Esophagus squamous epithelium (tissue), 5 donors: ENCODE measurements at places on chromosomes 12 and 14.

- no peak for DNase-seq
Observed at GRCh38 chr12:40921563-40922163, 229.4 kb downstream of the CNTN1 start.

DNA sequence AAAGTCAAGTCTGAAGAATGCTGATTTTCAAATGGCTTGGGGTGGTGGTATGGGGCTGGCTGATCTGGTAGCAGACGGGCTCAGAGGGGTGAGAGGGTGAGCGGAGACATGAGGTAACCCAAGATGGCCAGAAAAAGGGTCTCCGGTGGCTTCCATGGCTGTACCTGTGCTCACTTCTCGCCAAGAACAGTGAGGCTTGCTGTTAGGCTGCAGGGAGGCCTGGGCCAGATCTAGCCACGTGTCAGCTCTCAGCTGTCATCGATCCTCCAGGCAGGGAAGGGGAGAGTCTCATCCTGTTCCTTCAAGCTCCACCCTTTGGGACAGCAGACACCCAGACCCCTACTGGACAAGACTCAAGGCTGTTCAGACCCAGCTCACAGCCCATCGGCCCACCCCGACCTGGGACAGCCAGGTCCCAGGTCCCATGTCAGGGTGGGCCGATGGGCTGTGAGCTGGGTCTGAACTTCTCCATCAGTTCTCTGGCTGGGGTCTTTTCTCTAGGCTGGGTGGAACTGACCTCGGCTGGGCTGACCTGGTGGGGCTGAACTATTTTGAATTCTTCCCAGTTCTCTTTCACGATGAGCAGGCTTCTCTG, 9.0 kb downstream of the LRTM2 start:
- DNase-seq = no peak

GRCh38 chr12:118033902-118034301, 17.4 kb downstream of the RFC5 start:
- no peak for DNase-seq

GRCh38 chr12:30626847-30627246, 68.8 kb downstream of the IPO8 start:
- no peak for DNase-seq

- DNase-seq = no peak
Observed at GRCh38 chr12:108332791-108333382, 6.2 kb downstream of the CMKLR1 start.

- DNase-seq = no peak
Observed at GRCh38 chr14:76806446-76806845, 6.2 kb downstream of the ANGEL1 start.

GRCh38 chr12:41531147-41531829, 343.2 kb downstream of the PDZRN4 start:
- no peak for DNase-seq

- no peak for DNase-seq
Observed at GRCh38 chr12:67750513-67751183, 102.1 kb downstream of the DYRK2 start.

DNA sequence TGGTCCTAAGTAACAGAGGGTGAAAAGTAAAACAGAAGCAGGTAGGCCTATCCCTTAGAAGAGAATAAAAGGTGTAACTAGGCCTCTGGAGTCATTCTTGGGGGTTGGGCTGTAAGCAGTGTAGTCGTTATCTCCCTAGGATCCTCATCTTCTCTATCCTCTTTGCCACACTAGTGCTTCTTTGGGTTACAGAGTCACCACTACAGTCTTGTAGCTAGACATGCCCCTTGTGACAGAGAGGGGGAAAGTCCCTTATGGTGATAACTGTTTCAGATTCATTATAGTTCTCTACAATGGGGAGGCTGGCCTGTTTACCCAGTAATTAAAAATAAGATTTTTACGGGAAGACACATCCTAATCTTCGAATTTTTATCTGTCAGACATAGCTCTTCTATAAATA, 16.4 kb upstream of the SRP54 start:
- no peak for DNase-seq

DNA sequence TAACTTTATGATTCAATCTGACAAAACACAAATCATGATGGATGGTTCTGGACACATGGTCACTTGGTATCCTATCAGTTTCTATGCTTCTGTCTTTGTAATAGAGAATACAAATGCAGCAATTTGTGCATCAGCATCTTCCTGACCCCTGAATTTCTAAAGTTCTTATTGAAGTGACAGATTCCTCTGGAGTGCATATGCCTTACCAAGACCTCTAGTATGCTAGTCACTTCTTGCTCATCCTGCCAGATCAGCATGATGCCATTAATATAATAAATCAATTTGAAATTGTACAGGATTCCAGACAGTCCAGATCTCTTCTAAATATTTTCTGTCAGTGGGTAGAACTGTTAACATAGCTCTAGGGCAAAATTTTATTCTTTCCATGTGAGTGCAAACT, 40.6 kb upstream of the GLIPR1 start:
- DNase-seq = no peak

GRCh38 chr14:79318371-79318770, 892.9 kb downstream of the DIO2 start:
- DNase-seq = no peak

GRCh38 chr12:54689984-54690383, 41.8 kb upstream of the DCD start:
- no peak for DNase-seq

- DNase-seq = no peak
Observed at GRCh38 chr14:61891170-61891569, 128.9 kb downstream of the SNAPC1 start.

GRCh38 chr12:48058771-48059170, 47.1 kb downstream of the SENP1 start:
- no peak for DNase-seq

DNA sequence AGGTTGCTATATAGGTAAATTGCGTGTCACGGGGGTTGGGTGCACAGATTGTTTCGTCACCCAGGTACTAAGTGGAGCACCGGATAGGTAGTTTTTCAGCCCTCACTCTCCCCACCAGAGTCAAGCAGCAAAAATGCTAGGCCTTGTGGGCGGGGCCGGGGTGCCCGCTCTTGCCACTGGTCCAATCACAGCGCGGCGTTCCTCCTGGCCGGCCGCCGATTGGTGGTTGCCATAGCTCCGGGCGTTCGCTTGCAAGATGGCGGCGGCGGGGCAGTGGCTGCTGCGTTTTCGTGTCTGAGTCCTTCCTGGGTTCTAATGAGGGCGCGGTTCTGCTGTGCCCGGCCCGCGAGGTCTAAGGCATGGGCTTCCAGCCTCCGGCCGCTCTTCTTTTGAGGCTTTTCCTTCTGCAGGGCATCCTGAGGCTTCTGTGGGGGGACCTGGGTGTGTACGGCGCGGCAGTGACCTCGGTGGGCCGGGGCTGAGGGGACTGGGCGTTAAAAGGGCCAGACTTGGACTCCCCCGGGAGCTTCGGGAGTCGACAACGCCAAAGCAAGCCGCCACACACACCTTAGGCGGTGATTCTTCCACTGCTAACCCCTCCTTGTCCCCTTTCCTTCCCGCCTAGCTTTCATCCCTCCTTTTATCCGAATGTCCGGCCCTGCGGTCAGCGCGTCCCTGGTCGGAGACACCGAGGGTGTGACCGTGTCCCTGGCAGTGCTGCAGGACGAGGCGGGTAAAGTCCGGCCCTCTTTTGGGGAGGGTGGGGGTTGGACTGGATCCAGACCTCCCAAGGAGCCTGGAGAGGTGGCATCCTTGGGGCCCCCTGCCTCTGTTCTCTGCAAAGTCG, at the start of gene TCTN2:
Gene TCTN2, plus strand, starts transcription at position 232 of the 847 bp plus-strand sequence. Its CDS starts 128 bp downstream, at position 360.
- DNase-seq = peak; percentile 76

GRCh38 chr14:96105926-96106441, 66.8 kb downstream of the C14orf132 start:
- DNase-seq = no peak

- DNase-seq = no peak
Observed at GRCh38 chr12:50185970-50186663, 18.9 kb upstream of the CERS5 start.

DNA sequence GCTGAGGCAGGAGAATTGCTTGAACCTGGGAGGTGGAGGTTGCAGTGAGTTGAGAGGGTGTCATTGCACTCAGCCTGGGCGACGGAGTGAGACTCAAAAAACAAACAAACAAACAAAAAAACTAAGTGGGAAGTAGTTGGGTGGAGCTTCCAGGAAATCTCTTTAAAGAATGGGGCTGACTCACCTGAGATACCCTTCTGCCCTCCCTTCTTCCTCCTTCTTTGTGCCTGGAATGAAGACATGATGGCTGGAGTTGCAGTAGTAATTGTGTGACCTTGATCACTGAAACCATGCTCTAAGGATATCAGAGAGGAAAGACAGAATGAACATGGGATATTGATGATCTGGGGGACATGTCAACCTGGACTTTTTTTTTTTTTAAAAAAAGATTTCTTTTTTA, 87.6 kb upstream of the MED13L start:
- no peak for DNase-seq

DNA sequence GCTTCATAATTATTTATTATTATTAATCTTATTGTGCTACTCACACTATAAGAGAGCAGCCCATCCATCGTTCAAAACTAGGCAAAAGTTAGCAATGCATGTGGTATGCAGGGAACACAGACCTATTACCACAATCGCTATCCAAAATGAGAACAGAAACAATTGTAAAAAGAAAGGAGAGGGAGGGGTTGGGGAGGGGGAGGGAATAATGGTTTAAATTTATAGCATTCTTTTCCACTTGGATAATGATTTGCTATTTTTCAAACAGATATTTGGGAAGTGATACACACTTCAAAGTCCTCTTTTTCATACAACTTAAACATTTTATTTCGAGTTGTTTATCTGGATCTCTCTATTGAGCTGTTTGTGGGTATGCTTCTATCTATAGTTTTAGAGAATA, 248.6 kb upstream of the SOX5 start:
- DNase-seq = no peak

DNA sequence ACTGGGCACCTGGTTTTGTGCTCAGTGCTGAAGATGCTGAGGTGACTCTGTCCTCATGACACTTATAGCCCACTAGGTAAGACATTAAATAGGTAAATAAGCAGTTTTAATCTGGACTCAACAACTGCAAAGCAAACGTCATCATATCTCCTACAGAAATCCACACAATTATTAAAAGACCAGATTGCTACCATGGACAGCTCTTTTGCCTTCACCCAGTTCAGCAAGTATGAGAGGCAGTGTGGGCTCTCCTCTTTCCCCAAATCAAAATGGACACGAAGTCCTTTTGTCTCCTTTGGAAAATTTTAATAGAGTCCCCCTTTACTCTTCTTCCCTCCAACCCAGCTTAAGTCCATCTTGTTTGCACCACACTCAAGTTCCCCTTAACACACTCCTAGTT, 171.1 kb downstream of the RPAP3 start:
- DNase-seq = no peak

DNA sequence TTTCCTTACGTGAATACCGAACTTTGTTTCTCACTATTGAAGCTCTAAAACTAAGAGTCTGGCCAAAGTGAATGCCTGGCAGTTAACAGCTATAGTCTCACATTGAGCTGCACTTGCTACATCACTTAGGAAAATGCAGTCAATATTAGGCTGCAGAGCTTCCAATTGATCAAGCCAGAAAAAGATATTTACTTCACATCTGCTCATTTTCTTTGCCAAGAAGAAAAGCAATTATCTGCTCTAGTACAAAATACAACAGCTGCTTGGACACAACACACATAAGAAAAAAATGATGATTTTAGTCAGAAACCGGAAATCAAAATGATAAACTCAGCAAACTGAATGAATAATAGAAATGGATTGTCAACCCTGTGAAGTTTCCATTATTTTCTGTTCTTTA, 45.4 kb downstream of the TMTC1 start:
- DNase-seq = no peak

DNA sequence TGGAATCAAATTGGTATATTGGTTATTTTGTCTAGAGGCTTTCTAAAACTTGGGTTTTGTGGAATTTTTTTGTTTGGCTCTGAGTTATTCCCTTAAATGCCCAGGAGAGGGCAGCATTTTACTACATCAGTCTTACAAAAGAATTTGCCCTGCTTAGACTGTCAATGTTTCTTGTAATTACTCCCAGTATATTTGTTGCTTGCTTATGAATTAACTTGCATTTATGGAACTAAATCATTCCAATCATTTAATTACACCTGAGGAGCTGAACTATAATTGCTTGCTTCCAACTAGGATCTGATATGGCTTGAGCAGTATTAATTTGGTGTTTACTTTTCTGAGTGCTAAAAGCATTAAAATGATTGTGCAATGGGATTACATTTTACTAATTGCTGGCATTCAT, 48.7 kb downstream of the MIPOL1 start:
- no peak for DNase-seq

- no peak for DNase-seq
Observed at GRCh38 chr12:2957816-2958431, 1.3 kb upstream of the TEAD4 start.

- DNase-seq = no peak
Observed at GRCh38 chr12:12474471-12474928, 88.2 kb downstream of the DUSP16 start.

DNA sequence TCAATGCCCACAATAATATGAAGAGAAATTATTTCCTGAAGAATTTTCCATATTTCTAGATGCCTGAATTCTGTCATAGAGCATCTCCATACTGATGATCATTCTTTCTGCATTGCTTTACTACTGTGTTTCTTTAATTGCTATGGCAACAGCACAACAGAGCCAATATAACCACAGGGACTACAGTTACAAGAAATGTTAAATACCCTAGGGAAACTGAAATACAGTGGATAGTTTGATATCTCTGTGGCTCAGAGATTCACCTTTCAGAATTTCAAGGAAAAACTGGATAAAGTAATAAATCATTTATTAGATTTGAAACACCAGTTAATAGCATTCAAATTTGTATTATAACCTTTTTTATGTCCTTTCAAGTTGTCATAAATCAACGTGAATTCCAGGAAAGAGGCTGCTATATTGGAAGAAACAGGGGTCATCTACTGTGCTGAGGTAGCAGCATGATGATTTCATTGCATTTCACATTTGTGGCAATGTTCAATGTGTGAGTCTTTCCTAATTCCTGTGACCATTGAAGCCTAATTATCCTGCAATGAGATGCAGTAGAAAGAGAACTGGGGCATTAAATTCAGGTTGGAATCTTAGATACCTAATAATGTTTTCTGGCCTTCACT, 267.1 kb downstream of the LRFN5 start:
- no peak for DNase-seq

DNA sequence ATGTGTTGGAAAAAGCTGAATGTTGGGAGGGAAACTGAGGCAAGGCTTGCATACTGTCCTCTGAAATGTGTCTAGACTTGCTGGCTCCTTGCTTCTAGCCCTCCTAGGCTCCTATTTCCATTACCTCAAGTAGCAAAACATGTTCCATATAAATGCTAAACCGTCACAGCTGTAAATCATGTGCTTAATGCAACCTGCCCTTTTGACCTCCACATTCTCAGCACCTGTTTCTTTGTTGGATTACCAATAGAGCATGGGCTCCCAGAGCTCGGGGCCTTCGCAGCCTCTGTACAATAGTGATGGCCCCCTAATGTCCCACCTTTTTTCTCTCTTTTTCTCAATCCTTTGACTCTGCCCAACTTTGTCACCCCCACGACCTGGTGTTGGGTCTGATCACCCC, 23.3 kb downstream of the RERGL start:
- DNase-seq = no peak

GRCh38 chr14:73290279-73290678, 53.0 kb downstream of the PAPLN start:
- no peak for DNase-seq

GRCh38 chr14:99604766-99605298, 825 bp upstream of the CCDC85C start:
- no peak for DNase-seq

GRCh38 chr12:7090222-7090998, 1.8 kb downstream of the C1R start:
- DNase-seq = no peak

GRCh38 chr14:105207460-105207901, 26.4 kb upstream of the NUDT14 start:
- no peak for DNase-seq

GRCh38 chr12:6688543-6688998, 604 bp downstream of the ZNF384 start:
- peak; percentile 54 for DNase-seq
